ENCODE measurements at places on chromosomes 2 and 18.

GRCh38 chr2:39228413-39229209, 15.2 kb downstream of the CDKL4 start:
- DNase-seq: no peak

DNA sequence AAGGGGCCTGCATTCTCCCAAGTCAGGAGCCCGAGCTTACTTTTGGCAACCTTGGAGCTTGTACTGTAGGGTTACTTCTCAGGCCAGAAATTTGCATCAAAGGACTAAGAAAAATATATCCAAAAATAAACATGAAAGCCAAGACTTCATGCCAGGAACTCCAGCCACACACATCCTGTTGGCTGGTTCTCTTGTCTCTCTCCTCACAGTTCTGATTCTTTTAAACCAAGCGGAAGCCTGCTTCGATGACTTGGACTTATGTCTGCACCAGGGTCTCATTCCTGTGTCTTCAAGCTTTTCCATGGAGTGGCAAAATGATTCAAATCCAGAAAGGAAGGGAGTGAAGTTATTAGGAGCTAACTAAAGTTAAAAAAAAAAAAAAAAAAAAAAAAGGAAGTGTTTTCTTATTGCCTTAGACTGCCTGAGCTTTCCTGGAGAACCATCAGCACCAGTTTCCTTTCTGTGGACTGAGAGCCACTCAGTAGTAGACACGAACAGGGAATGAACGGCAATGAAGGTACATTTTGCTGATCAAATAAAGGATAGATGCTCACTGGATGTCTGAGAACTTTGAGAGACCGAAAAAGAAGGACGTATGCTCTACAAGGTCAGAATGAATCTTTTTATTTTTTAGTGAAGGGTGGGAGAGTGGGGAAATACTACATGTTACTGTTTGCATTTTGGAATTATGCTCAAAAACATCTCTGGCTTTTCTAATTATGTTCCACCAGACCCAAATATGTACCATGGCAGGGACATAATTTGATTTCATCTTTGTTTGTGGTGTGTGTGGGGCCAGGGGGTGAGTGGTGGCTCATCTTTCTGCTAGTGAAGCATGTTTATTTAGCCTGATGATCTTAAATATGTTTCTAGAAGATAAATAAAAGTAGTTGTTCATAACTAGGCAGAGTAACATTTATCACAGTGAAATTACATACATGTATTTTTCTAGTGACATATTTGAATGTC, 86.0 kb downstream of the RAPGEF4 start:
- DNase-seq: no peak

GRCh38 chr18:28711096-28711495, 534.2 kb upstream of the CDH2 start:
- no peak for DNase-seq

DNA sequence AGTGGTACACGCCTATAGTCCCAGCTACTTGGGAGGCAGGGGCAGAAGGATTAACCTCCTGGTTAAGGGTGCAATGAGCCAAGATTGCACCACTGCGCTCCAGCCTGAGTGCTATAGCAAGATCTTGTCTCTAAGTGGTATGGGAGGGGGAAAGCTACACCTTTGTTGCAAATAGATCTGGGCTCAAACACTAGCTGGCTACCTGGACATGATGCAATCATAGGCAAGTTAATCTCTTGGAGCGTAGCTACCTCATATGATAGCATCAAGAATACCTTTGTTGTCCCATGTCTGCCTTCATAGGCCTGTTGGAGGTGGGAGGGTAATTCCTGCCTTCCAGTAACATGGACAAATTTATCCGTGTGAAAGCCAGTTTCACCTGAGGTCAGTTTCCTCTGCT, 15.7 kb downstream of the KLHL29 start:
- DNase-seq: no peak

GRCh38 chr2:85240055-85240454, 87.7 kb downstream of the TGOLN2 start:
- no peak for DNase-seq

DNA sequence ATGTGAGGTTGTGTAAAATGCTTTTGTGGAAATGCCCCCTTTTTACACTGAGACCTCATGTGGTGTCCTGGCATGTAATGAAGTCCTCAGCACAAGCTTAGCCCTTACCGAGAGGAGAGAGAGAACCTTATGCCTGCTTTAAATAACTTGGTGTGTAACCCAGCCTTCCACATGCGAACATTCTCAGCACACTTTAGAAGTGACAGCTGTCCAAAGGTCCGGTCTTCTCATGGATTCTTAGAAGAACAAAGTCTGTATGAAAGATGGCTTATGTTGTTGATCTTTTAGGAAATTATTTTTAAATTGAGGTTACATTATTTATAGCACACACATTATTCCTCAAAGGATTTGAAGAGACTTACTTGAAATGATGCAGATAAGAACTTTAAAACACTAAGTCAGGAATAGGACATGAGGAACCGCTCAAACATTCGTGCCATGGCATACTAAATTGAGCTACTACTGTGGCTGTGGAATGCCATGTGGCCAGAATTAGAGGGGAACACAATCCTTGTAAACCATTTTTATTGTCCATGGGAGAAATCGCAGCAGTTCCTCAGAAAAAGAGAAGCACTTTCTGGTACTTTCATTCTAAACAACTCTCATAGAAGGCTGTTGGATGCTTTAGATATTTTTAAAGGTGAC, 79.6 kb downstream of the WDSUB1 start:
- no peak for DNase-seq

DNA sequence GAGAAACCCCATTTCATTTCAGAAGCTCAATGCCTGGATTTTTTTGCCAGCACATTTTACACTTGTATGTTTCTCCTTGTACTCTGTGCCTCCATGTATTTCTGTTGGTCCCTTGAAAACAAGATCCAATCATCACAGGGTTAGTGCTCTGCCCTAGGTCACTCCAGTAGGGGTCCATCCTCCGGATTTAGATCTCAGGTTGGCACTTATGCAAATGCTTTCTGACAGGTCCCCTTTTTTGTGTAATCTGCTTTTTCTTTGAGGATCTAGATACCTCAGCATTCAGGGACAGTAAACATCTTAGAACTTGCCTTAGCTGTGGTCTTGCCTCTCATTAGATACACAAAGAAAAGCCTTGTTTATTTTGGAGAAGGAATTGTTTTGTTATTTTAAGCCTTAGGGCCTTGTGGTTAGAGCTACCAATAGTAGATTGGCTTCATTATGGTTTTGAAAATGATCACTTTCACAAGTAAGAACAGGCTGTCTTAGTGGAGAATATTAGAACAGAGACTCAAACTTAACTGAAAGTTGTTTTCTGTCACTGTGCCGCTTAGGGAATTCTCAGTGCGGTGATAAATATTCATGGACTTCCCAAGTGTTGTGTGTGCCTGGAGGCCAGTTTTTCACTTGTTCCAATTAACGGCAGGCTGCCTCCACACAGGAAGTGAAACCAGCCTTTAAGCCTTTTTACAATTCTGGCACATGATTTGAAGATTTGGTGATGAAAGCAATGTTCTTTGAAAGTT, 7.8 kb downstream of the MERTK start:
- DNase-seq: no peak

GRCh38 chr2:100185105-100185504, 42.7 kb upstream of the AFF3 start:
- no peak for DNase-seq

- no peak for DNase-seq
Observed at GRCh38 chr2:44894058-44894457, 47.4 kb upstream of the SIX3 start.

DNA sequence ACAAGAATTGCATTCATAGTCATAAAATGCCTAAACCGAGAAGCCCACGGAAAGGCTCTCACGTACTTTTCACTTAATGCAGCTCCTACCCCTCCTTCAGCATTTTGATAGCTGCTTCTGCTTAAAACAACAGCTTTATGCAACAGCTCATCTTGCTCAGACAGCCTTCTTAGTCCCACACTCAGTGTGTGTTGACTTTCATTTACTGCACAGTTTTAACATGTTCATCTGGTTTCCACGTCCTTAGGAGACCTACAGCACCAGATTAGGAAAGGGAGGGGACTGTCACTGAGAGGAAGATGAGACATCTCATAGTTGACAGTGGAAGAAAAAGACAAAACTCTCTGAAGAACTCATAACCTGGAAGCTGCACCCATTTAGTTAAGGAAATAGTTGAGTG, 435.4 kb downstream of the SETBP1 start:
- DNase-seq: no peak

DNA sequence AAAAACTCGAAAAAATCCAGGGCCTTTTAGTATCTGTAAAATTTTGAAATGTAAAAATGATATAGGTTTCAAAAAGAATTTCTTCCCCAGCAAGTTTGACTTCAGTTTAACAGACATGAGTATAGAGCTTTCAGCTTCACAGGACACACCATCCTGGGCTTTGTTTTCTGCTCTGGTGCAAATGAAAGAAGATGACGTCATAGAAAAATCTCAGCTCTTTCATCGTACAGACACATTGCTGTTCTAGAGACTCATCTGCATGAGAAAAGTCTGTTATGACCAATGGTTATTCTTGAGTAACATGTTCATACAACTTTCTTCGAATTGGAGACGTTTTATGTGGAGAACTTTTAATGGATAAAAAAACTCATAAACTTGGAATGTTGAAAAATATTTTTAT, 111.7 kb upstream of the DYNAP start:
- DNase-seq: no peak

- no peak for DNase-seq
Observed at GRCh38 chr2:129606496-129607270, 372.8 kb upstream of the RAB6C start.

- DNase-seq: no peak
Observed at GRCh38 chr2:241991299-241991698, 121.8 kb downstream of the RTP5 start.

- no peak for DNase-seq
Observed at GRCh38 chr2:119304847-119305246, 61.8 kb downstream of the C2orf76 start.

GRCh38 chr2:143128681-143129580, at the start of gene ARHGAP15:
Gene ARHGAP15, plus strand, starts transcription at chr2:143129419.
- peak; percentile 20 for DNase-seq

- DNase-seq: no peak
Observed at GRCh38 chr2:171675810-171676345, 11.4 kb upstream of the DYNC1I2 start.

- no peak for DNase-seq
Observed at GRCh38 chr18:41266204-41266603, 688.8 kb upstream of the PIK3C3 start.

DNA sequence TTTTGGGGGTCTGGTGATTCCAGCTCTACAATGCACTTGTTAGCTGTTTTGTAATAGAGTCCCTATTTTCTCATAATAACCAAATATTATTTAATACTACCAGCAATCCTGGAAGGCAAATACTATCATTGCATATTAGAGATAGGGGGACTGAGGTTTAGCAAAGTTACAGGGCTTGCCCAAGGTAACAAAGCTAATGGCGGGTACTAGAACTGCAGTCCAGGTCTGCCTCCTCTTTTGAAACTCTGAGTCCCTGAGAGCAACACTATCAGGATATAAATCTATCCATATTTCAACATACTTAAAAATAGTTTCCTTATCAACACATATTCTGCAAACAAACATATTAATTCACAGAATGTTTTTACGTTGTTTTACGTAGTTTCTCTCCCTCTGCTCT, 235.5 kb upstream of the ACVR2A start:
- no peak for DNase-seq

DNA sequence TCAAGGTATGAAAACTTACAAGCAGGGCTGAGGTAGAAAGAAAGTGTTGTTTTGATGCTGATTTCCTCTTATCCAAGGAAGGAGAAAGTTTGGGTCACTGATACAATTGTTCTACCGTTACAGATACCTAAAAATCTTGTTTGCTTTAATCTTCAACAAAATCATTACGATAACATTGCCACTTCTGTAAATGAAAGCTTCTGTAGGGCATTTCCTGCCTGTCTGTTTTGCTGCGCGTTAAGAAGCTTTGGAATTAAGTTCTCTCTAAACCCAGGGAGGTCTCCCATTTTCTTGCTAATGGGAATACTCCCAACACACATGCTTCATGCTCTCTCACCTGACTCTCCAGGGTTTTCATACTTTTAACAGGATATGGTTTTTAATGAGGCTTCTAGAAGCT, 258.5 kb downstream of the PTGR3 start:
- no peak for DNase-seq

DNA sequence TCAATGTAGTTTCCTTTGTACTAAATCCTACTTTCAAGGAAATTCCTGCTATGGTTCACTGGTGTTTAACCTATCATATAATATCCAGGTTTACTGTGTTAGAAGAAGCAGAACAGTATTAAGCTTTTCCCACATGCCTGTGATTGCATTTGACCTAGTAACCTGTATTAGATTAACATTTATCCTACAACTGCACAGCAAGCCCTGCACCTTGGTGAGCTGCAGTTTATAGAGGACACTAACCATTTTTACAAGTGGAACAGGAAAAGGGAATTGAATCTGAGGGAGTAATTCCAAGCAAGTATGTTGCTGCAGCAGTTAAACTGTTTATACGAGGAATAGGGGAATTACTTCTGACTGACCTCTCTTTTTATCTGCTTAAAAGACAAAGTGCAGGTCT, 328.6 kb downstream of the ETAA1 start:
- no peak for DNase-seq

DNA sequence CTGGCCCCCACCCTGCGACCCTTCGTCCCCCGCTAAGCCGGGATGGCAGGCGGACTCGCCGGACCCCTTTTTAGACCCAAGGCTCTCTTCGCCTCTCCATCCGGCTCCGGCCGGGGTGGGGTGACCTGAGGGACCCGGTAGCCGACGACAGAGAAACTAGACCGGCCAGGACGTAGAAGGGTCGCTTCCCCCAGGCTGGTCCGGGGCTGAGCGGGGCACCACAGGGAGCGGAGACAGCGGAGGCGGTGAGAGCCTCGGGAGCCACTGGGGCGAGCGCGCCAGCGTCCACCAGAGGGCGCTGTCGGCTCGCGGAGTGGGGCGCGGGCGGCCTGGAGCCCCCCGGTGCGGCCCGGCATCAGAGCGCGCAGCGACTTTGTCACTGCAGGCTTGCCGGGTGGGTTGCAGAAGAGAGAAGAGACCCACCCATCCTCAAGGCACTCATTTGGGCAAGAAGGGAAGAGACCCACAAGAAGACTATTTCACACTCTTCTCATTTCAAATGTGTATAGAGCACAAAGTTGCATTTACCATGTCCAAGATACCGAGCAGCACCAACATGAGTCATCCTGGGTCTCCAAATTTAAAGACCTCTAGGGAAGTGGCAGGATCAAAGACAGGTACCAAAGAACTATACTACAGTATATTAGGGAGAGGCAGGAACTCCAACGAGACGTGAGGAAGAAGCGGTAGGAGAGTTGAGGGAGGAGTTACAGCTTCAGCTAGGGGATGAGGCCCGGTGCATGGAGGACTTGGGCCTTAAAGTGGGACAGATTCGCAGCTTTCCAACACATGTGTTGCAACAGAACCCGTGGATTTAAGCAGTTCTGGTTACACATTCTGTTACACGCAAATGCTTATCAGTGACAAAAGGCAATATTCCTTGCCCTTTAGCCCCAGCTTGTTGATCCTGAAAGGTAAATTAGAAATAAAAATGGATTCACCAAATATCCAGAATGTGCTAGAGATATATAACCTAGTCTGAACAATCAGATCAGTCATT, 7.6 kb upstream of the PRKCE start:
- peak; percentile 65 for DNase-seq

Data from NCI-H187 (cell line).